ENCODE measurements at places on chromosomes 16 and 17. TPM values are rescaled to one million over a fixed set of nuclear protein-coding genes. Genes with fewer than 3 reads are reported as not detected.

DNA sequence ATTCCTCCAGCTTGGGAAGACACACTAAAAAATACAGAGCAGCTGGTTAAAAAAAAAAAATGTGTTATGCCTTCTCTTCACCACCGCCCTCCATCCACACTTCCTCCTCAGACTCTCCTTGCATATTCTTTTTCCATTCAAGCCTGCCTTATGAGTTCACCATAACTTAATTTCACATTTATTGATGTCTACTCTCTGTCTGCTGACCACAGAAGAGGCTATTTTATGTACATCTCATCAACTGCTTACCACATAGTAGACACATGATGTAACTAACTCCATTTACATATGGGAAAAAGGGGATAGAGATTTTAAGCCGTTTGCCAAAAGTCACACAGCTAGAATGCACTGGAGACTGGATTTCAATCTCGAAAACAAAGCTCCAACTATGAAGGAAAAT is 409.8 kb downstream of the CDH11 start:
- DNase-seq, result no peak

DNA sequence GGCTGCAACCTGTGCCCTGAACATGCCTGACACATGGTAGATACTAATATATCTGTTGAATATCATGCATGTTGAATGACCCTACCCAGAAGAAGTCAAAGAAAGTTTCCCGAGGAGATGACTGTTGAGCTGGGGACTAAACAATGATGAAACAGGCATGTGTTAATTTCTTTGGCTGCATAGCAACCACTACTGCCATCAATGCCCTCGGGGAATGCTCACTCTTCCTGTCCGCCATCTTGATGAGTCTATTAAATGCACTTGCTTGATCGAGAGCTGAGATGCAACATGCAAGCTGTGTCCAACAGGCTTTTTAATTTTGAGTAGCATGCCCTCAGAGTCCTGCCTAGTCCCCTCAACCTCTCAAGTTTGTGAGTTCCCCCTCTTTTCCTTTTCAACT is 31.3 kb downstream of the GRIN2A start:
- no peak for DNase-seq

DNA sequence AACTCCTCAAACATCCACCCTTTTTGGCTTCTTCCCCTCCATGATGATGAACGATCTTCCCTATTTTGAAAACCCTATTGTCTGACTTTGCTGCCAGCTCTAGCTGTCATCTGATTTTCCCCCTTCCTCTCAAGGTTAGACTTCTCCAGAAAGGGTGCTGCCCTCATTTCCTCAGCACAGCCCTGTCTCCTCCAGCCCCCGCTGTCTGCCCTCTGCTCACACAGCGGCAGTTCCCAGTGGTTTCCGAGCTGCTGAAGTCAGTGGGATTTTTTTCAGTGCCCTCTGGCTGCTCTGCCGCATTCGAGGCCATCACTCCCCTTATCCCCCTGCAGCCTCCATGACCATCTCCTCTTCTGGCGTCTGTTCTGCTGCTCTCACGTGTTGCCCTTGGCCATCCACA is 26.6 kb upstream of the C17orf107 start:
- no peak for DNase-seq

DNA sequence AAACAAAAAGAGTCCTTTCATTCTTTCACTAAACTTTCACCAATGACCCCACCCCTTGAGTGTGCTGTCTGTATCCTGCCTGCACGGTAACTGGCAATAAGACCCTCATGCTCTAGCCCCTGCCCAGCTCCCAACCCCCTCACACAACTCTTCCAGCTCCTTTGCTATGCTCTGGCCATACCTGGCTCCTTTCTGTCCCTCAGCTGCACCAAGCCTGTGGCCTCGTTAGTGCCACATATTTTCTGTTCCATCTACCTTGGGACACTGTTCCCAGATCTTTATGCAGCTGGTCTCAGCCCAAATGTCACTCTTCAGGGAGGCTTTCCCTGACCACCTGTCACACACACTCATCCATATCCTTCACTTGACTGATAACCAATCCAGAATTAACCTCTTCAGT is 47.3 kb downstream of the C16orf82 start:
- DNase-seq, result no peak

GRCh38 chr16:56354016-56354415 is 71.3 kb downstream of the AMFR start:
- no peak for DNase-seq

The GGT6 gene
- polyA plus RNA-seq, result 8.3 TPM

The SPEM2 gene
- not detected for polyA plus RNA-seq

The FBXL16 gene
- polyA plus RNA-seq, result 0.86 TPM

GRCh38 chr17:79325709-79326430 is 251.2 kb downstream of the ENGASE start:
- DNase-seq, result no peak

The OSBPL7 gene
- 12.2 TPM for polyA plus RNA-seq

DNA sequence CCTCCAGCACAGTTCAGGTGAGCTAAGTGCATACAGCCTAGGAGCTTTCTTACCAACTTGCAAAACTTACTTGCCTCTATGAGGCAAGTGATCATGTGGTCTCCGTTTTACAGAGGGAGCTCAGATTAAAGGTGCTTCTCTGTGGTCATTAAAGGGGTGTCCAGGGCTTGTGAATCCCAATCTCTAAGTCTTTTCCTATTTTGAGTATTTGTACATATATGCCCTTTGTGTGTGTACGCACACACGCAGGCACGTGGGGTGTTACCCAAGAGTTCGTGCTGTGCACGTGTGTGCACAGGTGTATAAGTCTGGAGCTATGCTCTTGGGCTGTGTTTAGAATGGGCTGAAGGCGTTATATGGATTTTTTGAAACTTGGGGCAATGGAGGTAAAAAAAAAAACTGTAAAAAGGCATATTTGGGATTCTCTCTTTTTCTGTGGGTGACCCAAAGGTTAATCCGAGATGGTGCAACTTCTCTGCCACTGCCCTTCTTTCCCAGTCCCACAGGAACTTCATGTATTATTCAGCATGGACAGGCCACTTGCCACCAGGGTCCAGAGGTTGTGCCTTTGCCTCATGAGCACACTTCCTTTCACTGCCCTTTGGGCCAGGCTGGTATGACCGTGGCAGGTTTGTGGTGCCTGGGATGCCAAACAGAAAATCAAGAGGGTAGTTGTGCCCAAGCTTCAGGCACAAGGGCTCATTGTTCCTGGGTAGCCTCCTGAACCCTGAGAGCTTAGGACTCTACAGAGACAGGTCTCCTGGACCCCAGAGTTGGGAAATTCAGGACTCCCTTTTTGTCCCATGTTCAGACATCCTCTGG is 1.5 kb downstream of the ABCC3 start:
- no peak for DNase-seq

The HOXB3 gene
- 126 TPM for polyA plus RNA-seq

- no peak for DNase-seq
Measured at GRCh38 chr16:58088091-58088490, 41.1 kb downstream of the CFAP20 start.

The JPH3 gene
- polyA plus RNA-seq, result 0.49 TPM

DNA sequence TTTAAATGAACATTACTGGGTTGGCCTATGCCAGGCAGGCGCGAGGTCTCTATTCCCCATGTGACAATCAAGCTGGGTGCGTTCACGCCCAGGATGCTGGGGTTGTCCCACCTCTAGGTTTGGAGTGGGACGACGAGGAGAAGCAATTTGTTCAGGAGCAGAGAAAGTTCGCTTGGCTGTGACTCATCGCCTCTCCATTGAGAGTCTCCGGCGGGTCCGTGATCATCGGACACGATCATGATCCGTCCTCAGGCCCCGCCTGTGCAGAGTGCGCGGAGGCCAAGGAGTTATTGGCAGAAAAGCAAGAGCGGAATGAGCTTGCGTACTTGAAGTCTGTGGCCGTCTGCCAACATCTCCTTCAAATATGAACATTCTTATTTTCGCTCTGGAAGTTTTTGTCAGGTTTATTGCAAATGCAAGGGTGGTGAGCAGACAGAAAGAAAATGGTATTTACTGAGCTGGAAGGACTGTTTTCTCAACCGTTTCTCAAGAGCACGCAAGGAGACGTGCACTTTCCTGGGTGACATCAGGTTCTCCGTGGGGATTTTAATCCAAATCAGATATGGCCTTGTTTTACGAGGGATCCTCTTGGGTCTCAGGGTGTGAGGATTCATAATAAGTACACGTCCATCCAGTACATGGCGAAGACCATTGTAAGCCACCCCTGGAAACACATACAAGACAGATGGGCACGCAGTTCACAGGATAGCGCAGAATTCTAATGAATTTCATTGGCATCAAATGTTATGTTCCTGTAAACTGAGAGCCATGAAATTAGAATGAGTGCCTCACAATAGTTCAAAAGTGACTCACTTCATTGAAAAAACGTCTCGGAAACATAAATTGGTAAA is 70.1 kb upstream of the CREBBP start:
- DNase-seq, result no peak

- DNase-seq, result no peak
Measured at GRCh38 chr17:38352245-38353085, 821 bp downstream of the SOCS7 start.

GRCh38 chr16:85652431-85653221 is 36.1 kb downstream of the GINS2 start:
- DNase-seq, result no peak

DNA sequence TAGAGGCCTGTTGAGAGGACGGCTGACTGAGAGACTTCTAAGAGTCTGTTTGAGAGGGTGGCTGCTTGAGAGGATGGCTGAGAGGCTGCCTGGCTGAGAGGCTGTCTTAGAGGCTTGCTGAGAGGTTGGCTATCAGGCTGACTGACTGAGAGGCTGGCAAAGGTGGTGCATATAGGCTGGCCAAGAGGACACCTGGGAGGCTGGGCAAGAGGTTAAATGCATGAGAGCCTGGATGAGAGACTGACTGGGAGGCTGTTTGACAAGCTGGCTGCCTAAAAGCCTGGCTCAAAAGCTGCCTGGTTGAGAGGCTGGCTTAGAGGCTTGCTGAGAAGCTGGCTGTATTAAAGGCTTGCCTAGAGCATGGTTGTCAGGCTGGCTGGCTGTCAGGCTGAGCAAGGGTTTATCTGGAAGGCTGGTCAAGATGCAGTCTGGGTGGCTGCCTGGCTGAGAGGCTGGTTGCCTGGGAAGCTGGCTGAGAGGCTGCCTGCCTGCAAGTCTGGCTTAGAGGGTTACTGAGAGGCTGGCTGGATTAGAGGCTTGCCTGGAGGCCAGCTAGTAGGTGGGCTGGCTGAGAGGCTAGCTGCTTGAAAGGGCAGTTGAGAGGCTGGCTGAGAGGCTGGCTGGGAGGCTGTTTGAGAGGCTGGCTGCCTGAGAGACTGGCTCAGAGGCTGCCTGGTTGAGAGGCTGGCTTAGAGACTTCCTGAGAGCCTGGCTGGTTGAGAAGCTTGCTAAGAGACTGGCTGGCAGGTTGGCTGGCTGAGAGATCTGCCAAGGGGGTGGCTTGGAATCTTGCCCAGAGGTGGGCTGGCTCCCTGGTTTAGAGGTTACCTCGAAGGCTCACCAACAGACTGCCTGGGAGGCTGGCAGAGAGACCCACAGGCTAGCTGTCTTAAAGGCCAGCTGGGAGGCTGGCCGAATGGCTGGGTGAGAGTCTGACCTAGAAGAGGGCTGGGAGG is 38.3 kb upstream of the ACSM2B start:
- no peak for DNase-seq

Measured in left renal cortex interstitium (tissue), 4 donors.